ENCODE measurements at places on chromosomes 13 and 19.

GRCh38 chr19:11451327-11451870 is 16.0 kb downstream of the PRKCSH start:
- no peak for DNase-seq

DNA sequence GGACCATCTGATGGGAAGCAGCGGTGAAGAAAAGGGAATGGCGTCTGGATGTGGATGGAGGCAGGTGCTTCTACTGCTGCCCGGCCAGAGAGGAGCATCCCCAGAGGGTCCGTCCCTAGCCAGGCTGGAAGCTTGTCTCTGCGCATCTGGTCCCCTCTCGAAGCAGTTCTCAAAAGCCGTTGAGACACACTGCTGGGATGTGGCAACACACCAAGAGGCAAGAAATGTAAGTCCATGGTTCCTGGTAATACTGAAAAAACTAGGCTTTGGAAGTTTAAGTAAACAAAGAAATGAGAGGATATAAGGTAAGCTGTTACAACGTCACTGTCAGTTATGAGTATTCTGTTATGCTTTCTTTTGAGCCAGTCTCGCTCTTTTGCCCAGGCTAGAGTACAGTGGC is 15.1 kb upstream of the FFAR2 start:
- DNase-seq: no peak

DNA sequence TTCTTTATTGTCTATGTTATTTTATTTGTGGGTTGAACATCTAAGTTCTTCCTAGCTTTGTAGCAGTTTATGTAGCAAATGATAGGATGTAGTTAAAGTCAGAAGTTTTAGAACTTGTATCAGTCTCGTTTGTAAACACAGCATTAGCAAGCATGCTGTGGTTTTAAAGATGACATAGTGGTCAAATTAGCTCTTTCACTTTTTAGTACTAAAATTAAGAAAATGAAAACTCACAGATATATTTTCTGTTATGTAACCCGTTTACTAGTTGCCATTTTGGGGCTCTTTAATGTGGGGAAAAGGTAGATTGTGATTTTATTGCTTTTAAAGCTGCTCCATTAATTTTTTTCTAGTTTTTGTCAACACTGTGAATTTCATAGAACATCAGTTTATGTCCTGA is 216.5 kb downstream of the PCCA start:
- DNase-seq: no peak

- DNase-seq: no peak
Observed at GRCh38 chr19:28482221-28482620, 730.7 kb downstream of the UQCRFS1 start.

- no peak for DNase-seq
Observed at GRCh38 chr19:3691372-3691716, 8.9 kb downstream of the PIP5K1C start.

DNA sequence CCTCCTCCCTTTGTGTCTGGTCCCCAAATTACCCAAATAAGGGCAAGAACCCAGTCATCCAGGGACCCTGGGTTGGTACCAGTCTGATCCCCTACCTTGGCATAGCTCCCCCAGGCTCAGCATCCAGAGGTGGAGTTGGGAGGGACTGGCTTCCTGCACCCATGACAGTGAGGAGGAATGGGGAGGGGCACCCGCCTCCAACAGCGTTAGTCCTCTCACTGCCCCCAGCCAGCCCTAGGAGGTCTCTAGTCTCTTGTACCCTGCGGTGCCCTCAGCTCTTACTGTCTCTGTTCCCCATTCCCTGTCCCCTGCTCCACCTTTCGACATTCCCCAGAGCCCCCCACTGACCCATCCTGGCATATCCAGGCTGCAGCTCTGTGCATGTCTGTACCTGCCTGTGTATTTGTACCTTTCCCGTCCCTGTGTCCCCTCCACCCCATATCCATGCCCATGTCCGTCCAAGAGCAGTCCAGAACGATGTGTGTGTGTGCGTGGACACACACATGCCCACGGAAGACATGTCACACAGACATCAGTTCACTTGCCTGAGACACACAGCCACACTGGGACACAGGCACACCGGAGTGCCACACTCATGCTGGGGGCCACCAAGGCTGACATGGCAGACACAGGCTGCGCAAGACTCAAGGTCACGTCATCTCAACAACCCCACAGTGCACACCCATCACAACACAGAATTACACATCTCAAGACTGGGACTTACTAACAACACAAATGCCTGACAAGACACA is 17.8 kb downstream of the ERFL start:
- no peak for DNase-seq

- no peak for DNase-seq
Observed at GRCh38 chr13:45817833-45818232, 33.7 kb downstream of the SIAH3 start.

DNA sequence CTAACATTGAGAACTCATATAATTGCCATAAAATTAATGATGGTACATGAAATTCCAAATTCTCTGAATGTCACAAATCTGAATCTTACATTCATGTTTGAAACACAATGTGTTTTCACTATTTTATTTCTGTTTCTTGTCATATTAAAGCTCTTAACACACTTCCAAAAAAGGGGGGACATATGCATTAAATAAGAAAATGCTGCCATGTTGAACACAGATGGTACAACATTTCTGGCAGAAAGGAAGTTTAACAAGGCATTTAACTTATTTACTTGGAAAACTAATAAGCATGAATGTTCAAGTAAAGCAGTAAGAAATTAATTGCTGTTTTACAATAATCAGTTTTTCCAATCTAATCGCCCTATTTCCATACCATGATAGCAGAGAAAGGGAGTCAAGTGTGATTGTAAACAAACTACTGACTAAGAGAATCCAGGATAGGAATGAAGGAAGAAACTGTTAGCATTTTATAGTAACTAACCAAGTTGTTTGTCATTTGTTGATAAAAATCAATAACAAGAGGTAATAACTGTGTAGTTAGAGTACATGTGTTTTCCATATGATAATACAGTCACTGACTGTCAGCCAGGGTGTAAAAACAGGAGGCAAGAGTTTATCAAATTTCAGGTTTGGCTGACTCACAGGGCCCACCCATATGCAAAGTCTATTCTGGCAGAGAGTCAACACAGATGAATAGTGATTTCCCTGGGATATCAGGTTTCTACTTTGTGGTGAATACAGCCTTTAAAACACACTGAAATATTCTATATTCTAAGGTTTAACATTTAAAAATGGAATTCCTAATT is 5.7 kb upstream of the FOXO1 start:
- DNase-seq: no peak

GRCh38 chr13:94696171-94696570 is 16.2 kb downstream of the SOX21 start:
- DNase-seq: no peak

DNA sequence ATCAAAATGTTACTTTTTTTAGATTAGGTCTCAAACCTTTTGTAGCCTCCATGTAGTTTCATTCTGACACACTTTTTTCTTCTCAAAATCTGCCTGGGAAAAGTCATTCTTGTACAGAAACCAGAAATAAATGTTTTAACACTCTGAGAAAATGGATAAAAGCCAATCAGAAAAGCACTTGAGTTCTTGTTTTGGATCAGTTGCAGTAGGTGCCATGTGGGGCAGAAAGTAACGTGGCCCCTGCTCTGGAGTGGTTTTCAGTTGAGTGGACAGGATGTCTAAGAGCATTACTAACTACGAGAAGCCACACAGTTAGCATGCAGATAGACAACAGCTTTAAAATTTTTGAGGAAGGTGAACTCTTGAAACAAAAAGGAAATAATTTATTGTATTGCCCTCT is 19.1 kb downstream of the GPR183 start:
- peak; percentile 81 for DNase-seq

DNA sequence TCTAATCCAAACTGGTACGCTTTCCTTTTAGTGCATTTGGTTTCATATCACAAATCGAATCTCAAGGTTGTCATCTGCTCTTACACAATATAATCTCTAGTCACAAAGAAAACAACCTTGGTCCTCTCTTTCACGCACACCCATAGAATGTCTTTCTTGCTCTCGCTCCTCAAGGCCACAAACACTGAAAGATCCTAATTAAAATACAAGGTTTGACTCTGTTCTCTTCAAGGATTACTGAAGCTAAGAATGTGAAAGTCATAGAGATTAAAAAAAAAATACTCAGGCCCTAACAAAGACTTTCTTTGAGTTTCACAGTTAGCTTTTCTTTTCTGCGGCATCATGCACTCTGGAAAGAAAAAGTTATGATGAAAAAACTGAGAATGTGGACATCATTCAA is 891.5 kb downstream of the EFNB2 start:
- no peak for DNase-seq

DNA sequence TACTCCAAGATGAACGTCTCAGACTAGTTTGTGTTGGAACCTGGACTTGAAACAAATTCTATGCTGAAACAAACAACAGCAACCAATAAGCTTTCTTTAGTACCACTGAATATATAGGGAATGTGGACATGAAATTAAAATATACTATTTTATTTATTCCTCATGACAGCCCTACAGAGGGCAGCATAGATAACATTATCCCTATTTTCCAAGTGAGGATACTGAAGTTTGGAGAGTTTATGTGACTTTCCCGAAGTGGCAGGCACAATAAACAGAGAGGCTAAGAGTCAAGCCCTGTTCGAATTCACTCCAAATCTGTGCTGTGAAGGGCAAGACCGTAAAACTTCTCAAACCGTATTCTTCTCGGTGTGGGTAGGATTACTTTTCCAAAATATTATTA is 509.9 kb upstream of the GPC6 start:
- DNase-seq: no peak

GRCh38 chr13:35781036-35782000 is 304.8 kb upstream of the MAB21L1 start:
- DNase-seq: no peak

- DNase-seq: no peak
Observed at GRCh38 chr13:51298812-51299211, 40.7 kb upstream of the SERPINE3 start.

DNA sequence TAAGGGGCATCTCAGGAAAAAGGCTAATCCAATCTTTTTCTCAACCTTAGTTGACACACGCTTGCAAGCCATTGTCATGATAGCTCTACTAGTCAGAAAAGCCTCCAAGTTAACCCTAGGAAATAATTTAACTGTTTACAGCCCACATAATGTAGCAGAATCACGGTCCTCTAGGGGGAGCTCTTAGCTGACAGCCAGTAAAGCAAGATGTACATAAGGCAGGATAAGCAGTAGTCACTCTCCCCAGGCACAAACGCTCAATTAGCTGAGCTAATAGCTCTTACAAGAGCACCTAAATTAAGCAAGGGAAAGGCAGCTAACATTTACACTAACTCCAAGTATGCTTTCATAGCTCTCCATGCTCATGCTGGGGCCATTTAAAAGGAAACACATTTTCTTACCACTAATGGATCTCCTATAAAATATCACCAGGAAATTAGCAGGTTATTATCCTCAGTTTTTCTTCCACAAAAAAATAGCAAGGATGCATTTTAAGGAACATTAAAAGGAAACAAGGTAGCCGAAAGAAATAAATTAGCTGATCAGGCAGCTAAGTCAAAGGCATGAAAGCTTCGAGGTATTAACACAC is 33.7 kb upstream of the ZSCAN5A start:
- DNase-seq: peak; percentile 54

DNA sequence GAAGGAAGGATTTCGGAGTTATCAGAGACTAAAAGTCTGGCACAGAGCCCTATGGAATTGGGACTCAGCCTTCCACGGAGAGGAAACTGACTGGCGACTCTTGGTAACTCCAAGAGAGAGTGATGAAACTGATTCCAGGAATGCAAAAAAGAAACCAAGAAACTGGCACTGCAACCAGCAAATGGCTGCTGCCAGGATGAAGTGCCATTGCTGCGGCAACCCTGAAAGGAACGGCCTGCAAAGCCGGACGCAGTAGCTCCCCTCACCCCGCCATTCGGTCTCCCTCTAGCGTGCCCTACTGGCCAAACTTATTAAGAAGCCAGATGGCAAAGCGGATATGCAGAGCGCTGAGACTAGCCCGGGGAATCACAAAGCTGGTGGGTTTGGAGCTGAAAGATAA is 236.0 kb downstream of the PCDH9 start:
- DNase-seq: peak; percentile 31

DNA sequence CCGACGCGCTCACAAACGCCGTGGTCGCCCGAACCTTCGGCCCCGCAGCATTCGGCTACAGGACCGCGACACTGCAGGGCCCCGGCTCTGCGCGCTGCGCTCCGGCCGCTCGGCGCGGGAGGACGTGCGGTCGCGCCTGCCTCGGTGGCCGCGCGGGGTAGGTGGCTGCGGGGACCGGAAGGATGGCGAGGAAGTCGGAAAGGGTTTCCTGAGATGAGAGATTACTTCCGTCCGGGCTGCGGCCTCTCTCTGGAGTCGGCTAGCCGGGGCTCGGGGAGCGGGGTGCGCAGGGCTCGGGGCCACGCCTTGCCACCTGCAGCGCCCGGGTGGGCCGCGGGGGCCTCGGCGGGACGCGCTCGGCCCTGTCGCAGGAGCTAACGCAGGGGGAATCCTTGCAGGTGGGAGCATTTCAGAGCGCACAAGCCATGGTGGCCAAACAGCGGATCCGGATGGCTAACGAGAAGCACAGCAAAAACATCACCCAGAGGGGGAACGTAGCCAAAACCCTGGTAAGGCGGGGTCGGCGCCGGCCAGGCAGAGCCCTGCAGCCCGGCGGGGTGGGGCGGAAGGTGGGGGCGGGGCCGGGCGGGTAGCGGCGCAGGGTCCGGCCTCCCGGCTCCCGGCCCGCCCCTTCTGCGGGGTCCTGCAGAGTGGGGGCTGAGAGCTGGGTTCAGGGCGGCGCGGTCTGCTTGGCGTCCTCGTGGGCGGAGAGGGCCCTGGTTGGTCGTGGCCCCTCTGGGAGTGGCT is at the start of gene SERP2:
Gene SERP2 (plus strand): TSS at position 224 of the 747 bp plus-strand sequence. CDS start 202 bp downstream, at position 426.
- DNase-seq: peak; percentile 17

GRCh38 chr19:49851456-49852259 is 699 bp downstream of the PTOV1 start:
- DNase-seq: no peak

GRCh38 chr13:18948012-18948663 is 233.5 kb downstream of the TUBA3C start:
- no peak for DNase-seq

DNA sequence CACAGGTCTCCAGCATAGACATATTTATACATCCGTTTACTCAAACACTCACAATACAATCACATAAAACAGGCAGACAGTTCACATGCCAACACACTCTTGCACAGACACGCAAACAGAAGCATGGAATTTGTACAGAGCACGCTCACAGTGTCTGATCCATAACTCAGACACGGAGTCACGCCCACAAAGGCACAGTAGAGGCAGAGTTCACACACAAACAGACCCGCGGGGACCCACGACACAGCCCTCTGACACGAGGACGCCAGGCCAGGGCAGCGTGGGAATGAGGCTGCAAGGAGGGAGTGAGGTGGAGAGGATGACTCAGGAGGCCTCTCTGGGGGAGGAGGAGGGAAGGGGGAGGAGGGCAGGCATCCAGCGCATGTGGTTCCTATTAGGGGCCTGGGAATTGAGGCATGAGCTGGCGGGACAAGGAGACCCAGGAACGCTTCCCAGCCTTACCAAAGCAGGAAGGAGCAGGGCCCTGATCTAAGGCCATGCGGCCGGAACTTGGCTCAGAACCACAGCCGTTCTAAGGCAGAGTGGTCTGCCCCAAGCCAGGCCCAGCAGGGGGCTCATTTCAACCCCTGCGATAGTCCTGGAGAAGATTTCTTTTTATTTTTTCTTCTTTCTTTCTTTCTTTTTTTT is 9.1 kb upstream of the OLFM2 start:
- no peak for DNase-seq

- no peak for DNase-seq
Observed at GRCh38 chr19:18364826-18365528, 21.0 kb upstream of the GDF15 start.
